ENCODE measurements at places on chromosomes 6 and 20.

GRCh38 chr6:157455731-157456523 lies 74.9 kb downstream of the ZDHHC14 start:
- DNase-seq, result no peak

DNA sequence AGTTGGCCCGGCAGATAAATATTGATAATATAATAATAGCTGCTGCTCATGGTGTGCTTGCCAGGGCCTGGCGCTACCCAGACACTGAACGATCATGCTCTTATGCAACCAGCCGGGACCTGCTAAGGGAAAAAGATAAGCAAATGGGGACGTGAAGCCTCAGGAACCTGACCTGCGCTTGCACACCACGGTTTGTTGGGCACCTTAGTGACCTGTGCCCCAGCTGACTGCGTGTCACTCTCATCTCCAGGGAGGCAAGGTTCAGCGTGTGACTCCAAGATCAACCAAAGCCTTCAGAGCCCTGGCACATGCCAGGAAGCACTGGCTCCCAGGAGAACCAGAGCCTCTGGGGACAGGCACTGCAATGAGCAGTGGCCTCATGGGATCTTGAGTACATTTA lies 111.1 kb downstream of the AGPAT4 start:
- DNase-seq, result no peak

DNA sequence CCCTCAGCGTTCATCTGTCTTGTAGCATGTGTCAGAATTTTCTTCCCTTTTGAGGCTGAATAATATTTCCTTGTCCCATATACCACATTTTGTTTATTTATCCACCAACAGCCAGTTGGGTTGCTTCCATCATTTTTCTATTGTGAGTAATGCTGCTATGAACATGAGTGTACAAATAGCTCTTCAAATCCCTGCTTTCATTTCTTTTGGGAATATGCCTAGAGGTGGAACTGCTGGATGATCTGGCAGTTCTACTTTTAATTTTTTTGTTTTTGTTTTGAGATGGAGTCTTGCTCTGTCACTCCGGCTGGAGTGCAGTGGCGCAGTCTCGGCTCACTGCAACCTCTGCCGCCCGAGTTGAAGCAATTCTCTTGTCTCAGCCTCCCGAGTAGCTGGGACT lies 64.7 kb downstream of the SASH1 start:
- DNase-seq, result no peak

GRCh38 chr6:157487110-157487773 lies 106.3 kb downstream of the ZDHHC14 start:
- DNase-seq, result no peak

GRCh38 chr6:36428911-36429310 lies 13.7 kb downstream of the PXT1 start:
- peak; percentile 9 for DNase-seq

- DNase-seq, result no peak
These were observed 262.3 kb upstream of the SOX4 start for GRCh38 chr6:21331235-21331634.

DNA sequence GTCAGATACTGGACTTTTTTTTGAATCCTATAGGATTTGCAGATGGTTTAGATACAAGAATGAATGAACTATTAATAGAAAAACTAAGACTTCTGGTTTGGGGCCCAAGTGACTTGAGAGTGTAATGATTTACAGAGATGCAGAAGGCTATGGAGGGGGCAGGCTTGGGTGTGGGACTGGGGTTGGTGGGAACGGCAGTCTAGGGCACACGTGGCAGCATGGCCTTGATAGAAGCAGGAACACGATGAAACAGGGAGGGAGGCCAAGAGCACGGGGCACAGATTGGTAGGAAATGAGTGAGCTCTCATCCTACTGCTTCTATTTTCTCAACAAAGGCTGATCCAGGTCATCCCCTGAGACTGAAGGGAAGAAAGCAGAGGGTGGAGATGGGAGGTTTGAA lies 3.4 kb upstream of the UST start:
- no peak for DNase-seq

DNA sequence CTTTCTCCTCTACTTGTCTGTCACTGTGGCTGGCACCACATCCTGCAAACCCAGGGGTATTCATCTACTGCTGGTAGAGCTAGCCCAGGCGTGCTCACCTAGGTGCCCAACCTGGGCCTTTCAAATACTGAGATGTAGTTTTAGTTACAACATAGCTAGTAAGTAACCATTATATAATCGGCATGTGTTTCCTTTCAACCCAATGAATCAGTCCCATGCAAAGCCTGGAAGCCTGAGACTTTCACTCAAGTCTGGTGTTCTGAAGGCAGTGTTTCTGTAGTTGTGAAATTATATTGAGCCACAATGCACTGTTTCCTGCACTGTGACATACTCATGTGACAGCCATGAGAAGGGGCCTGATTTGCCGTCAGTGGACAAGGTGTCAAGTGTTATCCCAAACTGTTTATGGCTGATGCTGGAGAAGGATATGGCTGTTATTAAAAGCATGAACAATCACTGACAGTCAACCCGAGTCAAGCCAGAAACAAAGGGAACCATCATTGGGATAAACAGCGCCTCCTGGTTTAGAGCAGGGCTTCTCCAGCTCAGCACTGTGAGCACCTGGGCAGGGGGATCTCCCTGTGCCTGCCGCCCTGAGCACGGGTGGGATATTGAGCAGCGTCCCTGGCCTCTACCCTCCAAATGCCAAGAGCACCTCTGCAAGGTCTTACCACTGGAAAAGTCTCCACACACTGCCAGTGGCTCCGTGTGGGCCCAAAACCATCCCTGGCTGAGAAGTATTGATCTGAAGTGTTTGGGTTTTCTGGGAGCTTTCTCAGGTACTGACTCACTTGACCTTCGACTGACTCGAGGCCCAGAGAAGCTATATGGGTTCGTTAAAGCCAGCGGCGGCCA lies 1.6 kb downstream of the PSMA7 start:
- peak; percentile 35 for DNase-seq

DNA sequence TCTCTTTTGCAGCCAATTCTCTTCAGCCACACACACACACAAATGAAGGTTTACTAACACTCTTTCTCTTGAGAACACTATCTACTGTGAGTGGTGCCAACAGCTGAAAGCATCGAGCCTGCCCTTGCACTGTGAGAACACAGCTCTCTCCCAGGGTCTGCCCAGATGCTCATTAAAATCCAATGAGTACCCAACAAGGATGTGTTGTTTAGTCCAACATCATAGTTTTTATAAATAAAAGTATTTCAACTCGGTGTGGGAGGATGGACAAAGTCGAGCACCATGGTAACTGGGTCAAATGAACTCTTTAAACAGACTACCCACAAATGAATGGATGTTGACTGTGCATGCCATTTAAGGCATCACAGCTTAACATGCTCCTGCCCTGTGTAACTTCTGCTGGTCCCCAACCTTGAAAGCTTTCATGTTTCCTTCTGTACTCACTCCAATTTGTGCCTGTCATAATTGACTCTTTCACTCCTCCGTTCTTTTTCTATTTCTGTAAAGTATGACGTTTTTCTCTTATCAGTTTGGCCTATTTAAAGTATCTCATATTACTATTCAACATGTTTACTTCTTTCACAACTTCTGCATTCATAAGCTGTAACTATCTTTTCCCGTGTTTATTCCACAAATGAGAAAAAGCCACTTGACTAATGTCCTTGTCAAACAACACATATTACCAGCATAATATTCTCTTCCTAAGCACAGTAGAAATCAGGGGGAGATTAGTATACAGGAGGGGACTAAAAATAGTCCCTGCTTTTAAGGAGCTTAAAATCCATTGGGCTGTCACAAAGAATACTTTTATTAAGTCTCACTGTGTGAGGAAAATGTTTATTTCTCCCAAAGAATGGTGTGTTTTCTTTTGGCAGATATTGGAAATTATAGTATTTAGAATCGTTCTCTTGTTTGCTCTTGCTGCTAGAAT lies 215.4 kb downstream of the RFPL4B start:
- no peak for DNase-seq

- DNase-seq, result no peak
These were observed 267.9 kb downstream of the COL12A1 start for GRCh38 chr6:74937936-74938335.

DNA sequence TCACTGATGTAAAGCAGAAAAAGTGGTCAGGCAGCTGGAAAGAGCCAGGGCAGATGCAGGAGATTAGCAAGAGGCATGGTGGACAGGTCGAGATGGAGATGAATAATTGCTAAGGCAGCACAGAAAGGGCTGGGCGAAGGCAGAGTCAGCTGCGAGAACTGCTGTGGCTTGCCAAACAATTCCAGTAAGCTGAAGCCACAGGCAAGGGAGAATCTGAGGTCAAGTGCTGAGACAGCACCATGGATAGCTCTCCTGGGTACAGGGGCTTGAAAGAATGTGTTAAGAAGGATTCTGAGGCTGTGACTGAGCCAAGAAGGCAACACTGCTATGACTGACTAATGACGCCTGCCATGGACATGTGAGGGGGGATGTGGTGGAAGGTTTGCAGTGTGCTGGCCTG lies 220.8 kb upstream of the FOXA2 start:
- peak; percentile 7 for DNase-seq

DNA sequence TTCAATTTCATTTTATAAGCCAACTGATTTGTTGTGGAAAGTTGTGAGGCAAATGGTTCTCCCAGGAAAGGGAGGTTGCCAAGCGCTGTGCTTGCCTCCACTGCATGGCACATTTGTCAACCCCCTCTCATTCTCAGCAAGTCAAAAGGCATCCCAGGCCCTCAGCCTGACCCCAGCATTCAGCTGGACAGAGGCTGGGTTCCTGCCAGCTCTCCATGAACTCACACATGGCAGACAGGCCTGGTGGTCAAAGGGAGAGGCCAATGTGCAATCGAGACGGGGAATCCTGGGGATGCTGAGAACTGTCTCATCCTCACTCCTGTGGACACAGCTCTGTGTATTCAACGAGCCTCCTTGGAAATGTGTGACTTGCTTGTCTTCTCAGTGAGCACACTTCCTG lies 106.0 kb upstream of the CDH4 start:
- DNase-seq, result no peak

DNA sequence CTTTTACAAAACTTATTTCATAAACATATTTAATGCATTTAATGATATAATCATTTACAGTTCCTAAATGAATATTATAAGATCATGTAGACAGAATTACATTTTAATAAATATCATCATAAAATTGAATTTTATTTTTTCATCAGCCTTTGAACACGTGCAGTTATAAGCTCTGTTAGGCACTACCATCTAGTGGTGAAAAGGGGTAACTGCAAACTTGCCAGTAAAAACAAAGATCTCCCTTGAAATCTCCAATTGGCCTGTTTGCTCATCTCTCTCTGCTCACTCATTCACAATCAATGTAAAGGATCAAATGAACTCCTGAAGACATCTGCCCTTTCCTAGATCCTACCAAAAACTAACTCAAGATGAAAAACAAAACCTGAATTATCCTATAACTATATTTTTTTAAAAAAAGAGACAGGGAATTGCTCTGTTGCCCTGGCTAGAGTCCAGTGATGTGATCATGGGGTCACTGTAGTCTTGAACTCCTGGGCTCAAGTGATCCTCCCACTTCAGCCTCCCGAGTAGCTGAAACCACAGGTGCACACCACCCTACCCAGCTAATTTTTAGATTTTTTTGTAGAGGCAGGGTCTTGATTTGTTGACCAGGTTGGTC lies 31.7 kb downstream of the SAMHD1 start:
- DNase-seq, result peak; percentile 64

DNA sequence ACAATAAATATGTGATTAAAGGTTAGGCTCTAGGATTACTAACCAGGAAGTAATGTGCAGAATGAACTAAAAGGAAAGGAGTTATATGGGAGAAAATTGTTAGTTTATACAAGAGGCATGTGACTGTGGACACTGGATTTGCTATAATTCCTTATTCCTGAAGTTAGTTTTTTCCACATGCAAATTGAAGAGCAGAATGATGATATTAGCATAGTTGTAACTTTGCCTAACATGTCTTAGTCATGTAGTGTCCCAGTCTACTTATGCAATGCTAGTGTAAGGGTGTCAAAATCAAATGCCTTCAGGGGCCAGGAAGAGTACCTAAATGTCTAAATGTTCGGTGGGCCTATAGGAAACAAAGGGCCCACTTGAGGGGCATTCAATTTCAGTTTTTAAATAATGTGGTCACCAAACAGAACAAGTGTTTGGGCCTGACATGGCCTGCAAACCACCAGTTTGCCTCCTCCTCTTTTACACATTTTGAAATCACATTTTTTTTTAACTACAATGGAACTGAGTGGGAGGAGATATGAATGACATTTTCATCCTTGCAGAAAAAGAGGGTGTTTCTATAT lies 28.0 kb upstream of the CEP85L start:
- no peak for DNase-seq

DNA sequence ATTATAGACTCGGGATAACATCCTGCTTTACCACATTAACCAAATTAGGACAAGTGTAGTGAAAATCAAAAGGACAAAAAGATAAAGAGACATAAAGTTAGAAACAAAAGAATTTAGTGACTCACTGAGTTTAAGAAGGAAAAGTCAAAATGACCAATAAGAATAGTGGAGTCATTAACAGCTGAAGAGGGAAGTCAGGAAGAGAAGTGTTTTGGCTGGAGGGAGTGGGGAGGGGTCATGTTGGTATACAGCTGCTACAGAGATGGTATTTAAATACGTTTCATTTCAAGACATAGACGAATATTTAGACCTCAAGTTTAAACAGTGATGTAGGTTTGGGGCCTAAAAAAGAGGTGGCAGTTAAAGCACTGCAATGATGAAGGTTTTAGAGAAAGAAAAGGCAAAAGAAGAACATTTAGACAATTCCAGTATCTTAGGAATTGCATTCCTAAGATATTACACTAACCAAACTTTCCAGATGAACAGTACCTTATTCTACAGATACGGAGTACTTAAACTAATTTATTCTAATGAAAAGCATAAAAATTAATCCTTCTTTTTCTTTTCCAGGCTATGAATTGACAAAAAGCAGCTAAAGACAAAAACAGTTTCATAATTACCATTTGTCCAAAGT lies 10.6 kb downstream of the FKBP5 start:
- no peak for DNase-seq

DNA sequence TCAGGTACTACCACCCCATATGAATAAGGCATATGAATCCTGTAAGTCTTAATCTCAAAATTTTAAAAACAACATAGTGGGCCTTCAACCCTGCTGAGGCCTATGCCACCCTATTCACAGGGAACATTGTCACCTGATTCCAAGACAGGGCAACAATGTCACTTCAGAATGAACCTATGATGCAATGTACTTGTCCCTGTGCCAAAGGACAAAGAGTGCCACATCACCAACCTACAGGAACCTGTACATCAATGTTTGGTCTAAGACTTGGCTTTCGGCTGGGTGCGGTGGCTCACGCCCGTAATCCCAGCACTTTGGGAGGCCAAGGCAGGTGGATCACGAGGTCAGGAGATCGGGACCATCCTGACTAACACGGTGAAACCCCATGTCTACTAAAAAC lies 318.5 kb upstream of the JARID2 start:
- no peak for DNase-seq

DNA sequence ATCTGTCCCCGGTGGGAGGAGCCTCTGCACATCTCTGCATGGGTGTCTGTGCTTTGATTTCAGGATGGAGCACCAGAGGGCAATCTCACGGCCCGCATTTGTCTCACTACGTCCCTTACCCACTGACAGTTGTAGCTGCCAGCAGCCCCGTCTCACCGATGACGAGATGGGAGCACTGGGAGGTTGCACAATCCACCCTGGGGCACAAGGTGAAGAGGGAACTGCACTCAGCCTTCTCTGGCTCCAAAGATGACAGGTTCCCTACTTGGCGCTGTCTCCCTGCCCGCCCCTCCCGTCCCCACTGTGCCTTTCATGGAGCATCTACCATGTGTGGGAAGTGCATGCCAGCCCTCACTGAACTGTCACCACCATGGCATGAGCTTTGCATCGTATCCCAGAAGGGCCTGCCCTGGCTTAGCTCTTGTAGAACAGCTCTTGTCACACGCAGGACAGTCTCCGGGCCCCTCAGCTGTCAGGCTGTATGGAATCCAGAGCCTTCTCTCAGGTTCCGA lies 99.9 kb upstream of the PMEPA1 start:
- DNase-seq, result peak; percentile 36

GRCh38 chr6:137977206-137977605 lies 110.1 kb downstream of the TNFAIP3 start:
- no peak for DNase-seq
